ENCODE measurements at places on chromosomes 13 and 19.

- no peak for DNase-seq
Measured at GRCh38 chr19:55146705-55147273, 2.2 kb downstream of the TNNT1 start.

GRCh38 chr19:35555301-35556005 is 8.0 kb downstream of the ATP4A start:
- DNase-seq, result no peak

DNA sequence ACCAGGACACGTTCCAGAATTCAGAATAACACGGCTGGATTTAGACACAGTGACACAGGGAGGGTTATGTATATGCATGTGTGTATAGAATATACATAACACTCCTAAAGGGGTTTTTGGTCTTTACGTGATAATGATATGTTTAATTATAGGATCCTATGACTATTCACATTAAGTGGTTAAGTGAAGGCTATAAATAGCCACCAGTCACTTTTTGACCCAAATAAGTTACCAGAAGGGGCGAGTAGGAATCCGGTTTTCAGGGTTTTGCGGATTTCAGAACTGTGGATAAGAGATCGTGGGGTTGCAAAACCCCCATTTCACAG is 6.9 kb downstream of the ANGPTL6 start:
- no peak for DNase-seq

DNA sequence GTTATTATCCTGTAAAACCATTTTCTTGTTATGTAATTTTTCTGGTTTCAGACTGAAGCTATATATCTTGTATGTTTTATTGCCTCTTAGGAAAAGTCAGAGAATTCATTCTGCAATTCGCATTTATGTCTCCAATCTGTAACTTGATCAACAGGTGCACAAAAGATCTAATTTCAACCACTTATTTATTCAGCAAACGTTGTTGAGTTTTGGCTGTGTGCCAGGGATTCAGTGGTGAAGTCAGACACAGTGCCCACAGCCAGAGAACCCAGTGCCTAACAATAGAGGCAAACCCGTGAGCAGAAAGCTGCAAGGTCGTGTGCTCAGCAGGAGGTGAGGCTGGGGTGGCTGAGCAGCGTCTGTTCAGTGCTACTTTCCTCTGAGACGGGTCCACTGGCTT is 119.5 kb upstream of the MCF2L start:
- DNase-seq, result no peak

- no peak for DNase-seq
Measured at GRCh38 chr13:38538422-38538821, 148.5 kb upstream of the FREM2 start.

DNA sequence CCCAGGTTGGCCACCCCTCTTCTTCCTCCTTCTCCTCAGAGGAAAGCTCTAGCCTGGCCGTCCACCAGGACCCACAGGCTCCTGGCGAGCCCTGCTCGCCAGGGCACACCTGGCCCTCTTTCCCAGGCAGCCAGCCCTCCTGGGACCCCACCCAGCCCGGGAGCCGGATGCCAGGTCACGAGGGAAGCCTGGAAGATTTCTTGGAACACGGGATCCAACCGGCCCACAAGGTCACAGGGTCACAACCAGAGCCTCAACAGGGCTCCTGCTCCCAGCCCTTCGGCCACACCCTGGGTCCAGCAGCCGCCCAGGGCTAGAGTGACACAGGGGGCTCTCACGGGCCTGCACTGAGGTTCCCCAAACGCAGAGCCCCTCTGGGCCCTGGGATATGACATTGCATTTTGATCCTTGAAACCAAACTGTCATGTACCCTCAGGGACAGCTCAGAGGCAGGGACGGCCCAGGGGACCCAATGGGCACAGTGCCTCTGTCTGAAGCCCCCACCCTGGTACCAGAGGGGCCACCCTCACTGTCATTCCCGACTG is 5.5 kb downstream of the MKNK2 start:
- DNase-seq, result no peak

DNA sequence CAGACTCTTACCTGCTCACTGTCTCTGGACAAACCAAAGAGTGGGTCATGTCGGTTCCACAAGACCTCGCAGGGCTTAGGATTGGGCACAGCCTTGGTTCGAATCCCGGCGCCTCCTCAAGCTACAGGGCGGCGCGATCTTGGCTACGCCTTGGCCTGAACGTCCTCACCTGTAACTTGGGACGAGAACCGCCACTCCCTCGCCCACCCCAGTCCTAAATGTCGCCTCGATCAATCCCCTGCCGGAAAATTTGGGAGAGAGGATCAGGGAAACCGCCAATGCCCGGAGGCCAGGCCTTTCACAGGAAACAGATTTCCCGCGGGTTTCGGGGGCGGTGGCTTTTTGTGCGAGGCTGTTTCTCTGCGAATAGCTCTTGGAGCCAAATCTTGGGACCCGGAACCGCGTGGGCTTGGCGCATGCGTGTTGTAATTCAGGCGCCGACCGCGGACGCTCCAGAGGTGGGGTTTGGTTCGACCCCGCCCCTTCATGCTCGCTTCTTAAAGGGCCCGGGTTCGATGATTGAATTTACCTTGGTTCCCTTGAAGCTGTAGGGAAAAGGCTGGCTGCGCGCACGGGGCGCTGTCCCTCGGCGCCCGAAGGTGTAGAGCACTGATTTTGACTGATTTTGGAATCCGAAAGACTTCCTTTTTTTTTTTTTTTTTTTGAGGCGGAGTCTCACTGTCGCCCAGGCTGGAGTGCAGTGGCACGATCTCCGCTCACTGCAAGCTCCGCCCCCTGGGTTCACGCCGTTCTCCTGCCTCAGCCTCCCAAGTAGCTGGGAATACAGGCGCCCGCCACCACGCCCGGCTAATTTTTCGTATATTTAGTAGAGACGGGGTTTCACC is at the start of gene NR2C2AP:
Gene NR2C2AP (minus strand): TSS at position 403 of the 845 bp plus-strand sequence. CDS start 354 bp downstream, at position 49.
- peak; percentile 85 for DNase-seq

DNA sequence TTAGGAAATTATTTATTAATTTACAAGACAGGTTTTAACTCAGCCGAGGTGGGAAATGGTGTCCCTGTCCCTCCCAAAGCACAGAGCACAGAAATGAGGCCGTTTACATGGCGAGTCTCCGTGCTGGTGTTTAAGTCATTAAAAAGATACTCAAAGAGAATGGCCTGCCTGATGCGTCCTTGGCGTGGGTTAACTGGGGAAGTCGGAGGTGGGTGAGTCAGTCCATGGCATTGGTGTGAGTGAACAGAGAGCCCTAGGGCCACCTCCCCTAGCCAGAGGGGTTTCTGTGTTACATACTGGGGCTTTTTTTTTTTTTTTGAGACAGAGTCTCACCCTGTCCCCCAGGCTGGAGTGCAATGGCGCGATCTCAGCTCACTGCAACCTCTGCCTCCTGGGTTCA is 3.9 kb downstream of the FEM1A start:
- no peak for DNase-seq

GRCh38 chr13:52849291-52850071 is 1.0 kb upstream of the PCDH8 start:
- no peak for DNase-seq

GRCh38 chr13:107252428-107252827 is 684.5 kb upstream of the ARGLU1 start:
- no peak for DNase-seq

- no peak for DNase-seq
Measured at GRCh38 chr13:47897411-47898050, 103.5 kb downstream of the SUCLA2 start.

DNA sequence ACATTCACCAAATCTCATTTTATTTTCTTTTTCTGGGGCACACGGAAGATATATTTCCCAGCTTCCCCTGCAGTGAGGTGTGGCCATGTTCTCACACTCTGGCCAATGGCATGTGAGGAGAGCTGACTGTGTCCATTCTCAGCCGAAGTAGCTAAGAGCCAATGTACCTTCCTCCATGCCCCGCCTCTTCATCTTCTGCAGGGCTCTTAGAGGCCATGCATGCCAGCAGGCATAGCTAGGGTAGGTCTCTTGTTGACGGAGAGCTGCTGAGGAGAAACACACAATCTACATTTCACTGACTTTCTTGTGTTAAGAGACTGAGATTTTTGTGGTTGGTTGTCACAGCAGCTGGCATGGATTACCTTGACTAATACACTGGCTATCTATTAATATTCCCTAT is 9.8 kb upstream of the MICU2 start:
- no peak for DNase-seq

- DNase-seq, result peak; percentile 45
Measured at GRCh38 chr19:42433503-42434260, 6.5 kb upstream of the LIPE start.

DNA sequence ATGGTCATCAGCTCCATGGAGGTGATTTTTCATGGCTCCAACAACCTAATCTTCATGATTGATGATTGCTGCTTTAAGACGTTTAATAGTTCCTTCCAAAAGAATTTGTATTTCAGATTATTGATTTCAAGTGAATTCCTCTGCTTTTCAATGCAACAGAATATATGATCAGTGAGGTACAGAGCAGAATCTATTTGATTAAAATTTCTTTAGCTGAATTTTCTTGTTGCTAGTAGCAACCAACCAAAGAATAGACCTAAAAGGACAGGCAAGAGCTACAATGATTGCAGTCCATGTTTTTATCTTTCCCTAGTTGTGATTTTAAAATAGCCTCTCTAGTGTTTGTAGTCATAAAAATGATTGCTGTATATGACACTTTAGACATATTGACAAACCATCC is 76.8 kb upstream of the SCEL start:
- DNase-seq, result no peak

- DNase-seq, result peak; percentile 58
Measured at GRCh38 chr19:40974633-40975037, 16.4 kb upstream of the CYP2B6 start.

DNA sequence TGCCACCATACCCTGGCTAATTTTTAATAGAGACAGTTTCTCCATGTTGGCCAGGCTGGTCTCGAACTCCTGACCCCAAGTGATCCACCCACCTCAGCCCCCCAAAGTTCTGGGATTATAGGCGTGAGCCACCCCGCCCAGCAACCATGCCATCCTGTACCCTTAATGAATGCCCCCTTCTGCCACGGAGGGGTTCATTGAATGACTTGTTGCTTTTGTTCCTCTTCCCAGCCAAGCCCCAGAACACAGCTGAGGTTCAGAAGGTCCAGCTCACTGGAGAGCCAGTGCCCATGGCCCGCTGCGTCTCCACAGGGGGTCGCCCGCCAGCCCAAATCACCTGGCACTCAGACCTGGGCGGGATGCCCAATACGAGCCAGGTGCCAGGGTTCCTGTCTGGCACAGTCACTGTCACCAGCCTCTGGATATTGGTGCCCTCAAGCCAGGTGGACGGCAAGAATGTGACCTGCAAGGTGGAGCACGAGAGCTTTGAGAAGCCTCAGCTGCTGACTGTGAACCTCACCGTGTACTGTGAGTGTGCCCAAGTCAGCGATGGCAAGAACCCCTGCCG is 6.0 kb downstream of the PVR start:
- no peak for DNase-seq

- DNase-seq, result no peak
Measured at GRCh38 chr19:42961119-42961518, 24.1 kb upstream of the PSG7 start.

GRCh38 chr19:34676697-34677385 is at the start of gene SCGB2B2:
TSS of gene SCGB2B2 (minus strand) at chr19:34677159. CDS start at chr19:34594563, 82,596 bp downstream.
- DNase-seq, result no peak

- no peak for DNase-seq
Measured at GRCh38 chr19:36106991-36107390, 4.0 kb upstream of the OVOL3 start.

DNA sequence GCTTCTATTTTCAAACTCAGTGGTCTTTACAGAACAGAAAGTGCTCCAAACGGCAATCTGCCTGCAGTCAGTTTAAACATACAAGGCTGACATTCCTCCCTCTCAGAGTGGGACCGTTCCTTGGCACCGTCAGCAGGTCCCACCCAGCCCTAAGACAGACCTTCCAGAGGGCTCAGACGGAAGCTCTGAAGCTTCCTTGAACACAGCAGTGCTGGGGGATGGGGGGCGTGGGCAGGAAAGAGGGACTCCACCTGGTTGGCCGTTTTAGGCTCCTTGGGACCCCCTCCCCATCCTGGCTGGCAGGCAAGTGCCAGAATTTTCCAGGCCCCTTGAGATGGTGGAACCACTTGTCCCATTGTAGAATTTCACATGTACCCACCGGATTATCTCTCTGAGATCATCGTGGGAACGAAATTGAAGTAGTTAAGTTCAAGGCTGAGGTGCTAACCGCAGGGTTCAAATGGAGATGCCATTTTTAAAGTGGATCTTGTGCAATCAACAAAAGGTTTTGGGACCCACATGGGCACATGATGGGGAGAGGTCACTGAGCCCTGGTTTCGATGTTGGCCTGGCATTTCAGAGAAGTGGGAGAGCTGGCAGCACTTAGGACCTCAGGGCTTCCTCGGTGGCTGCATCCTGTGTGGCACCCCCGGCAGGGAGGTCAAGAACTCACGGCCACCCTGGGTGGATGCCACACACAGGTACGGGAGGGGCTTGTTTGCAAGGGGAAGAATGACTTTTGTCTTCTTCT is 46.2 kb downstream of the KLF2 start:
- no peak for DNase-seq

GRCh38 chr19:53621885-53622740 is 9.7 kb upstream of the DPRX start:
- DNase-seq, result no peak

- DNase-seq, result no peak
Measured at GRCh38 chr13:113584870-113585671, 518 bp downstream of the TFDP1 start.

- DNase-seq, result no peak
Measured at GRCh38 chr13:38348861-38349389, 726 bp upstream of the UFM1 start.

DNA sequence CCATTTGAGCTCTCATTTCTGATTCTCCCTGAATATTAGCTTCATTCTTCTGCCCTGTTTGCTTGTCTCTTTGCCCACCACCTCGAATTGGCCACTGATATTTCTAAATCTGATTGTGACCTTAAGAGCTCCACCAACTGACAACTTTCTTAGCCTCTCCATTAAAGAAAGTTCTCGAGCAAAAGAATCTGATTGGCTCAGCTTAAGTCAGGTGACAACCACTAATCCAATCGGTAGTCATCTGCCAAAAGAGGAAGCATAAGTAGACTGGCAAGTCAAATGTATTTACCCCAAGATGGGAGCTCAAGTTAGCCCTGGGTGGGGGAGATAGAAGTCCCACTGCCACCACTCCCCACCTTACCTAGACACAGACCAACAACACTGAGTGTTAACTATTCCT is 41.5 kb downstream of the NOTCH3 start:
- DNase-seq, result no peak
